ENCODE measurements at places on chromosomes 3 and 15.
A peak's percentile ranks its signal among the peaks of the same experiment; 100 is the strongest.

DNA sequence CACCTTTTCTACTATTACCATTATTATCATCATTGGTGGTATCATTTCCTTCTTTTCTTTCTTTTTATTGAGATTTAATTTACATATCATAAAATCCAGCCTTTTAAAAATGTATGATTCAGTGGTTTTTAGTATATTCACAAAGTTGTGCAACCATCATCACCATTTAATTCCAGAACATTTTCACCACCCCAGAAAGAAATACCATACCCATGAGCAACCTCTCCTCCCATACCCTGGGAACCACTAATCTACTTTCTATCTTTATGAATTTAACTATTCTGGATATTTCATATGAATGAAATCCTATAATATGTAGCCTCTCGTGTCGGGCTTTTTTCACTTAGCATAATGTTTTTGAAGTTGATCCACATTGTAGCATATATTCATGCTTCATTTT lies 29.1 kb downstream of the AAGAB start:
- DNase-seq: no peak

DNA sequence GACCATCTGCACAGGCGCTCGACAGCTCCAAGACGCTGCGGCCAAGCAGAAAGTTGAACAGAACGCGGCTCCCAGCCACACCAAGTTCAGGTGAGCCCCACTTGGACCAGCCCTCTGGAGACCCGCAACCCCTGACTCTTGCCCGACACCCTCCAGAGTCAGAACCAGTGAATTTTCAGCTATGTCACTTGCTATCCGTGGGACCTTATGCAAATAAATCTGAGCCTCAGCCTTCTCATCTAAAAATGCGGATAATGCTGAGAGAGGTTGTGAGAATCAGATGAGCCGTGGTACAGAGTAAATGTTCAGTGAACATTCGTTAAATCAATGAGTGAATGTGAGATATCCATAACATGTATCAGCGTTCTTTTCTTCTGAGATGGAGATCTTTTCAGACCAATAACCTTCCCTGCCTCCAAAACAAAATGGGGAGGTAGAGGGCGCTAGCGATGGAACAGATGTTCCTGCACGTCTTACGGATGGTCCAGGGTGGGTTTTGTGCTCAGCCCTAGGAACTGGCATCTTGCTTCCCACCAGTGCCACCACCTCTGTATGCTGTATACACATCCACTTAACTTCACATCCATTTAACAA lies 524 bp downstream of the MRPS11 start:
- DNase-seq: peak; percentile 51

GRCh38 chr3:133408961-133409360 lies 9.1 kb downstream of the BFSP2 start:
- DNase-seq: no peak

DNA sequence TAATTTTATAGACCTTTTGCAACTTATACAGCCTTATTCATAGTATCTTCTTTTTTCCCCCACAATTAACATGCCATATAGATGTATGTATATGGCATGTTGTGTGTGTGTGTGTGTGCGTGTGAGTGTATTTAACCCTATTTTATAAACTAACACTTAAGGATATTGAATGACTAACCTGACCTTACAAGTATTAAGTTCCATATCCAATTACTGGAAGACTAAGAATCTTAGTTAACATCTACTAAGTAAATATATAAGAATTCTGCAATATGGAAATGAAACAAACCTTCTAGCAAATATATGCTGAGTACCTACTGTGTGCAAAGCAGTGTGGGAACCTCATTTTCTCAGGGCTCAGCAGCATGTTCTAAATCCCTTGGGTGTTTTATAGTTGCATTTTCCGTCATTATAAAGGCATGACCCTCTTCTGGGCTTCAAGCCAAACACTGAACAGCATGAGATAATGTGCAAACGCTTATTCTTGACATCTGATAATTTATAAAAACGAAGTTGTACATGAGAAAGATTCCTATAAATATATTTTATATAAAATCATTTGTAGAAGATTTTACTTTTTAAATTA lies 105.5 kb downstream of the NLGN1 start:
- no peak for DNase-seq

DNA sequence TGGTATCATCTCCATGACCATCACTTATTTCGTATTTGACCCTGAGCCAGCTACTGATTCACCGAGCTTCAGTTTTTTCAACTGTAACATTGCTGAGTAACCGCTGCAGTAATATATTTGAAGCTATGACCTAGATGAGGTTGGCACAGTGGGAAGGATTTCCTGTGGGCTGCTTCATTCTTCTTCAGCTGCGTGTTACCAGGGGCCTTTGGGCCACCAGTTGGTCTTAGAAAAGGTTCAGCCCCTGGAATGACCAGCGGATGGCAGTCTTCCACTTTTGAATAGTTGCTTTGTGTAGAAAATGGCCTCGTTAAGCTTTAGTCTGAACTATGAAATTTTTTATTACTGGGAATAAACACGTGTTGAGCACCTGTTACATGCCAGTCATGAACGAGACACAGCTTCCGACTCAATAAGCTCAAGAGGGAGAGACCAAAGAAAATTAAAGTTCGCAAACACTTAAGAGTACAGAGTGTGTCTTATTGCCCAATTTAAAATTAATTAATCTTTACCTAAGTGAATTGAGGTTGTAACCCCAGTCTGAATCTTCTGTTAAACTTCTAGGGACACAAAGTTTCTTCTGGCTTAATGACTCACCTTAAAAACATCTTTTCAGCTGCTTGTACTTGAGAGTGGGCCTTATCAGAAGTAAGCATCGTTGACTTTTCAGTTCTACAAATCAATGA lies 57.6 kb upstream of the NR2E3 start:
- peak; percentile 47 for DNase-seq

- DNase-seq: no peak
Observed at GRCh38 chr3:150216041-150216811, 191.9 kb upstream of the TSC22D2 start.

GRCh38 chr15:79184465-79184892 lies 93.9 kb upstream of the RASGRF1 start:
- peak; percentile 78 for DNase-seq

- peak; percentile 49 for DNase-seq
Observed at GRCh38 chr3:45551214-45552010, 43.1 kb upstream of the LIMD1 start.
